ENCODE measurements at places on chromosomes 11 and 22. TPM values are rescaled to one million over a fixed set of nuclear protein-coding genes. Genes with fewer than 3 reads are reported as not detected.

- DNase-seq: no peak
Observed at GRCh38 chr11:82043316-82043715, 690.3 kb downstream of the FAM181B start.

- DNase-seq: no peak
Observed at GRCh38 chr22:43817402-43817801, 5.3 kb upstream of the EFCAB6 start.

- no peak for DNase-seq
Observed at GRCh38 chr22:24587948-24588347, 4.9 kb downstream of the LRRC75B start.

The OR51D1 gene
- total RNA-seq: not detected
